Nephron progenitor cell (in vitro differentiated cells): ENCODE measurements at places on chromosomes 3 and 15.

- H3K4me3 ChIP-seq: no peak overlapping the region
- peaks cover 5% of the 10 kb centered on the region for H3K36me3 ChIP-seq
- no peak overlapping the region for H3K27ac ChIP-seq
- H3K4me1 ChIP-seq: no peaks in the 10 kb centered on the region
Observed at GRCh38 chr15:86115145-86115801, 35.6 kb downstream of the AGBL1 start.

- no peak overlapping the region for H3K27ac ChIP-seq
- no peak overlapping the region for H3K4me3 ChIP-seq
- H3K27me3 ChIP-seq: no peaks in the 10 kb centered on the region
- no peaks in the 10 kb centered on the region for H3K4me1 ChIP-seq
Observed at GRCh38 chr3:52756141-52756540, 14.6 kb downstream of the NEK4 start.

GRCh38 chr15:78212546-78213424 lies 21.6 kb downstream of the ACSBG1 start:
- H3K27me3 ChIP-seq: peaks cover 13% of the 10 kb centered on the region
- DNase-seq: peak; percentile 28
- H3K27ac ChIP-seq: no peak overlapping the region
- H3K4me1 ChIP-seq: peaks cover 60% of the 10 kb centered on the region
- H3K4me3 ChIP-seq: peak overlapping the region; percentile 10
- H3K36me3 ChIP-seq: no peaks in the 10 kb centered on the region

GRCh38 chr3:9846931-9847488 lies 3.2 kb upstream of the RPUSD3 start:
- H3K27ac ChIP-seq: no peak overlapping the region
- H3K27me3 ChIP-seq: peaks cover 20% of the 10 kb centered on the region
- H3K4me1 ChIP-seq: peaks cover 23% of the 10 kb centered on the region
- DNase-seq: no peak
- H3K4me3 ChIP-seq: no peak overlapping the region
- H3K36me3 ChIP-seq: peaks cover 6% of the 10 kb centered on the region
